ENCODE measurements at places on chromosomes 13 and 19. TPM values are rescaled to one million over a fixed set of nuclear protein-coding genes. Genes with fewer than 3 reads are reported as not detected.

DNA sequence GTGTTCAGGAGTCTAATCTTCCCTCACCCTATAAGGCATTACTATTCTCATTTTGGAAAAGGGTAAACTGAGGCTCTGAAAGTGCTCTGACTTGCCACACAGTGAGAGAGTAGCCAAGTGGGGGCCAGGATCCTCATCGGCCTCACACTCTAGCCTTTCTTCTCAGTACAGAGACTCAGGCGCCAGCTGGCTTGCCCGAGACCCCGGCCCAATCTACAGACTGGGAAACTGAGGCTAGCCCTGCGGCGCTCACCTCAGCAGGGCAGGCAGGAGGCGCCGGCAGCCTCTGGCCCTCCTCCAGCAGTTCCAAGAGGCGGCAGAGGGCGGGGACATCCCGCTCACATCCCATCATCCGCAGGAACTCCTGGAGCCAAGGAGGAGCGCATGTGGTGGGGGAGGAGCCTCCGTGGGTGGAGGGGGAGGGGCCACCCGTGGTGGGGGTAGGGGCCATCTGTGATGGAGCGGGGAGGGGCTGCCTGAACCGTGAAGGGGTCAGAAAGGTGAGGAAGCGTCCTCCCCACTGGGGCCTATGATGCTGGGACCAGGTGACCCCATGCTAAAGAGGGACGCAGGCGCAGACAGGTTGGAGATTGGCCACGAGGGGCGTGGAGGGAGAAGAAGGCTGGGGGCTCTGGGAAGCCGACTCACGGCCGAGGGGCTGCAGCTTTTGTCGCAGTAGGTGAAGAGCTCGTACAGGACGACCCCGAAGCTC is 8.7 kb upstream of the INSL3 start:
- peak; percentile 82 for DNase-seq

DNA sequence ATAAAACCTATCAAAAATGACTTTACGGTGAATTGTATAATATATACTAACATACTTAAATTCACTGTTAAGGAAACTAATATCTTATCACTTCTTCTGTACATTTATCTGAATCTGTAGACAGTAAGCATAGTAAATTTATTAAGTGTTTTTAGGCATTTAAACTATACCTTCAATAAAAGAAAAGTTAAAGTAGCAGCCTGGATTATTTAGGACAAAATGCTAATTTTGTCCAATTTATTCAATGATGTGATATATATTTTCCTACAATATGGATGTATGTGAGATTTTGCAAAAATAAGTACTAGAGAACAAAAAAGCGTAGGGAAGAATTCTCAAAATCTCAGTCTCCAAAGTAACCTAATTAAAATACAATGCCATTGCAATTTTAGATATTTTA is 299.9 kb downstream of the GPC5 start:
- no peak for DNase-seq

DNA sequence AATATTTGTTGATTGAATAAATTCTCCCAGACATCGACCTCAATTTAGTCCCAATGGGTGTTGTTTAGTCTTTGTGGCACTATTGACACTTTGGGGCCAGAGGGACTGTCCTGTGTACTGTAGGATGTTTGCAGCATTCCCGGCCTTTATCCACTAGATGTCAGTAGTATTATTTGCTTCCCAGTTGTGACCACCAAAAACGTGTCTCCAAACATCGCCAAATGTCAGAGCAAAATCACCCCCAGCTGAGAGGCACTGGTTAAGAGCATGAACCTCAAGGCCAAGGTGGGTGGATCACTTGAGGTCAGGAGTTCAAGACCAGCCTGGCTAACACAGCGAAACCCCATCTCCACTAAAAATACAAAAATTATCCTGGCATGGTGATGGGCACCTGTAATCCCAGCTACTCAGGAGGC is 15.4 kb downstream of the NLRP12 start:
- DNase-seq, result peak; percentile 29

Gene RFXAP
- total RNA-seq, result 5.6 TPM

DNA sequence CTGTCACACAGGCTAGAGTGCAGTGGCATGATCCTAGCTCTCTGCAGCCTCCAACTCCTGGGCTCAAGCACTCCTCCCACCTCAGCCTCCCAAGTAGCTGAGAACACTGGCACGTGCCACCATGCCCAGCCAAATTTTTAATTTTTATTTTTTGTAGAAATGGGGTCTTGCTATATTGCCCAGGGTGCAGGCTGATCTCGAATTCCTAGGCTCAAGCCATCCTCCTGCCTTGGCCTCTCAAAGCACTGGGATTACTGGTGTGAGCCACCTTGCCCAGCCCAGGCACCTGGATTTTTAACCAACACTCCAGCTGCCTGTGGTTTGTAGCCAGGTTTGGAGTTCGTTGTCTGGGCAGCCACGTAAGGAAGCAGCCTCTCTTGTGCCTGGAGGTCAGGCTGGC is 9.3 kb upstream of the PEPD start:
- DNase-seq, result no peak

All from PC-9 (cell line).